ENCODE measurements at places on chromosomes 13 and 19.

- DNase-seq, result no peak
These were observed 8.0 kb downstream of the TMEM91 start for GRCh38 chr19:41384351-41384750.

- no peak for DNase-seq
These were observed 13.0 kb upstream of the CD33 start for GRCh38 chr19:51211833-51212232.

GRCh38 chr13:94061301-94061700, 418.2 kb downstream of the DCT start:
- peak; percentile 13 for DNase-seq

GRCh38 chr13:75129331-75129730, 352.6 kb downstream of the TBC1D4 start:
- no peak for DNase-seq
